SHP77 treated with DMSO at 0.1 percent for 48 hours (cell line): ENCODE measurements at places on chromosomes 6 and 20.
A peak's percentile ranks its signal among the peaks of the same experiment; 100 is the strongest.

DNA sequence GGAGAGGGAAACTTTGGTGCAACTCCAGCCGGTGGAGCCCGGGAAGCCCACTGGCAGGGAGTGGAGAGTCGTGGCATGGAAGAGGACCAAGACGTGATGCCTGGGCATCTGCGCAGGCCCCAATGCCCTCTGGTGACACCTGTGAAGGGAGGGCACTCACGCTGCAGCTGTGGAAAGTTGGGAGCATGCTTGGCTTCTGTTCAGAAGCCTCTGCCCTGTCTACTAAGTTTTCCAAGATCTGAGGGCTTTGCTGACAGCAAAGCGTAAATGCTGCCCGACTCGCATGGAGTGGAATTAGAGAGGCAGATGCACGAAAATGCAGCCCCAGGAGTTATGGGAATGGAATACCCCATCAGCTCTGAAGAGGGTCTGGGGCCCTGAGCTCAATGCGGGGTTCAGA lies 75.7 kb downstream of the SYNDIG1 start:
- no peak for DNase-seq

- DNase-seq: no peak
These were observed 214.7 kb downstream of the TFAP2C start for GRCh38 chr20:56843817-56844216.

DNA sequence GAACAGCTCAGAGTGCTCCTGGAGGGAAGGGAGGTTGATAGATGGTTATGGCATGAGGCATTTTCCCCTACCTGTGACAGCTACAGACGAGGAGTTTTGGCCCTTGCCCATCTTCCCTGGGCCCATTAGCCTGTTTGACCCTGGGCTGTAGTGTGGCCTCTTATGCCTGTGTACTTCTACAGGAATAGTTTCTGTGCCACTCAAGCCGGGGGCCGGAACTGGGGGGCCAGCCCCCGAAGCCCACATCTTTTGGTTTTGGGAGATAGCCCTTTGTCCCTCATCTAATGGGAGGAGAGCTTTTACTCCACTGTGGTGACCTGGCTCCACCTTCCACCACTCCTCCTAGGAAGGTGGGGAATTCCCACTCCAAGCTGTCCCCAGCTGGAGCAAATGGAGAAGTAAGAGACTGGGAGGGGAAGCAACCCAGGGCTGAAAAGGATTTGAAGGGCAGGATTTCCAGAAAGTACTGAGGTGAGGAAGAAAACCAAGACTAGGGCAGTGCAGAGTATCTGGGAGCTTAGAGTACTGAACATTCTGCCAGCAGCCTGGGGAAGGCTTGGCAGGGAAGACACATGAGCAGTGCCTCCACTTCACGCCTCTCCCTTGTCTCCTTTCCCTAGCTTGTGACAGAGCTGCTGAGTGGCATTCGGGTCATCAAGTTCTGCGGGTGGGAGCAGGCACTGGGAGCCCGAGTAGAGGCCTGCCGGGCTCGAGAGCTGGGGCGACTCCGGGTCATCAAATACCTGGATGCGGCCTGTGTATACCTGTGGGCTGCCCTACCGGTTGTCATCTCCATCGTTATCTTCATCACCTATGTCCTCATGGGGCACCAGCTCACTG lies 6.9 kb downstream of the ABCC10 start:
- no peak for DNase-seq

DNA sequence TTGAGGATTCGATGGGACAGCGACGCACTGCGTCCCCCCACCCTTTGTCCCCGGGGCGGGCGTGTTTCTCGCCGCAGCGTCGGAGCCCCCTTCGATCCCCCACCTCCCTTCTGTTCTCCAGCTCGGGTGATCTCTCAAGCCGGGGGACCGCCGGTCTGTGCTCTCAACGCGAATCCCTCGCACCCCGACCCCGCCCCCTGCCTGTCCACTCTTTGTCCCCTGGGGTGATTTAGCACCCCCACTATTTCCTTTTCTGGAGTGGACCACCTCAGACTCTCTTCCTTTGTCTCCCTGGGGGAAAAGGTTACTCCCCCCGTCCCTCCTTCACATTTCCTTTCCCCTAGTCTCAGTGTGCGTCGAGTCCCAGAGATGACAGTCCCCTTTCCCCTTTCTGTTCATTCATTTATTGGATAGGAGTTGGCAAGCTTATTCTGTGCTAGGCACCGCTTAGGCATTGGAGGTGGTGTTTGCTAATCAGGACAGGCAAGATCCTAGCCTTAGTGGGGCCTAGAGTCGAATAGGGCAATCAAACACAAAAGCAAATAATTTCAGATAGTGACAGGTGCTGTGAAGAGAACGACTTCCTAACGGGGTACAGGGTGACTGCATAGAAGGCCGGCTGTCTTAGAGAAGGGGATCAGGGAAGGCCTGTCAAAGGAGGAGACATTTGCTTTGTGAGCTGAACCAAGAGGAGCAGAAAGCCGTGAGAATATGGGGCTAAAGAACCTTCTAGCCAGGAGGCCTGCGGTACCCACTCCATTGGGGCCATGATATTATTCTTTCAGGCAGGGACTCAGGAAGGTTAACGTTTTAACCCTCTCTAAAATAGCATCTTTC lies 741 bp downstream of the PTPN1 start:
- no peak for DNase-seq

DNA sequence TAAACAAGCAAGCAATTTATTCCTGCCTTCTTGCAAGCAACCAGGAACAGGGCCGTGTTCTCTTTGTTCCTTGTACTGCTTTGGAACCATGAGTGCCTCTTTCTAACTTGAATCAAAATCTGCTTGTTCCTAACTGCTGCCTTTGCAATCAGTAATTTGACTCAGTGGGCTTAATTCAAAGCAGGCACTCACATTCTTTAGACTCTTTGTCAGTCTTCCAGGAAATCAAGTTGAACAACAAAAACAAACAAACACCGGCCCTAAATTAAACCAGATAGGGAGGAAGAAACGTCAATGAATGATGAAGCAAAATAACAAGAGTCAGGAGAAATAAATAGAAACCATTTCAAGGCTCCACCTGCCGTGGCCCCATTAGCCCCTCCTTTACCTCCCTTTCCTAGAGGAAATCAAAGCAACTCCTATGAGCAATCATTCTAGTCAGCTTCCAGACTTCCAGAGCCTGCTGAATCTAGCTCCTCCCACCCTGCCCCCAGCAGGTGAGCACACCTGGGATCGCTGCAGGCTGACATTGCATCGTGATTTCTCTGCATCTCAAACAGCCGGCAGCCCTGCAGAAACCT lies 582.2 kb upstream of the FLRT3 start:
- no peak for DNase-seq

GRCh38 chr6:70894001-70894400 lies 62.9 kb downstream of the B3GAT2 start:
- no peak for DNase-seq

GRCh38 chr6:125818772-125819260 lies 28.1 kb downstream of the NCOA7 start:
- no peak for DNase-seq

- DNase-seq: no peak
These were observed 1.6 kb downstream of the SLC24A3 start for GRCh38 chr20:19213946-19214490.

GRCh38 chr6:11917951-11918738 lies 94.0 kb upstream of the HIVEP1 start:
- DNase-seq: no peak

- DNase-seq: no peak
These were observed 3.2 kb upstream of the DYNLRB1 start for GRCh38 chr20:34512955-34513419.

GRCh38 chr20:36826554-36827244 lies 49.2 kb upstream of the TLDC2 start:
- no peak for DNase-seq

DNA sequence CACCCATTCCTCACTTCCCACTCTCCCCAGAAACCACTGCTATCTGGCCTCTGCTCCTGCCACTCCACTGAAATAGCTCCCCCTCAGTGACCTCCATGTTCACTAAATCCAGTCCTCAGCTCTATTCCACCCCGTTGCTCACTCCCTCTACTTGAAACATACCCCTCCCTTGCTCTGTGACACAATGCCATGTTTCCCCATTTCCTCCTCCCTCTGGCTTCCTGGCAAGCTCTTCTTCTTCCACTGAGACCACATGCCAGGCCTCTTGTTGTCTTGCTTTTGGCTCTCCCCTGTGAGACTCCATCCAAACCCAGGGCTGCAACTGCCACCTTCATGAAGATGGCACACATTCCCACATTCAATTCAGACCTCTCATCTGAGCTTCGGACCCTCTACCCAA lies 13.9 kb downstream of the TMEM151B start:
- DNase-seq: no peak

- no peak for DNase-seq
These were observed 344.4 kb downstream of the THBS2 start for GRCh38 chr6:168909288-168909687.

GRCh38 chr20:48107560-48107959 lies 322.3 kb upstream of the SULF2 start:
- no peak for DNase-seq

DNA sequence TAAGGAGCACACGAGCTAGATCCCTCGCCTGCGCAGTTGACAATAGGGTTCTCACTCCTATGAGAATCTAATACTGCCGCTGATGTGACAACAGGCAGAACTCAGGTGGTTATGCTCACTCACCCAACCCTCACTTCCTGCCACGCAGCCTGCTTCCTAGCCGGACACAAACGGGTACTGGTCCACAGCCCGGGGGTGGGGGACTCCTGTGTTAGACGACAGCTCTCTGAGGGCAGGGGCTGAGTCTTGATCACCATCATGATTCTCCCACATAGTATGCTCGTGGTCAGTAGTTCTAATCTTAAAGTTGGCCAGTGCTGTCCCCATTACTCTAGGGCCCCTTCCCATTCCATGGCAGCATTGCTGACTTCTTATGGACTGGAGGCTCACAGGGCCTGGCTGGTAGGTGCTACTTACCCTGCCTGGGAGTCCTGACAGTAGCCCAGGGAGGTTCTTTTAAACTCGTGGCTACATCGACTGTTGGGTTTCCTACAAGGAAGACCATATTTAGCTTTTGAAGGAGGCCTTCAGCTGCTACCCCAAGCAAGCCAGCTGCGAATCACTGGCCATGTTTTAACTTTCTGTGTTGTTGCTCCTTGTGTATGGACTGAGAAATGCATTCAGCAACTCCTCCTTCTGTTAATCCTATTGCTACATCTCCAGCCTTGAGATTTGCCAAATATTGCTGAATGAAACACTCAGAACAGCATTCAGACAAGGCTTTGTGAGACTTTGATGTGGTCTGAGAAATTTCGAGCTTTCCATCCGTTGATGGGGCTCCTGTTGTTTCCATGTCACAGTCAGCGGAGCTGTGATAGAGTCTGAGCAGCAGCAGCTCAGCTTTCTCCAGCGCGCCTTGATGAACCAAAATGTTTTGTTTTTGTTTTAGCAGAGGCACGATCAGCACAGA lies 300.3 kb downstream of the NRN1 start:
- DNase-seq: no peak

DNA sequence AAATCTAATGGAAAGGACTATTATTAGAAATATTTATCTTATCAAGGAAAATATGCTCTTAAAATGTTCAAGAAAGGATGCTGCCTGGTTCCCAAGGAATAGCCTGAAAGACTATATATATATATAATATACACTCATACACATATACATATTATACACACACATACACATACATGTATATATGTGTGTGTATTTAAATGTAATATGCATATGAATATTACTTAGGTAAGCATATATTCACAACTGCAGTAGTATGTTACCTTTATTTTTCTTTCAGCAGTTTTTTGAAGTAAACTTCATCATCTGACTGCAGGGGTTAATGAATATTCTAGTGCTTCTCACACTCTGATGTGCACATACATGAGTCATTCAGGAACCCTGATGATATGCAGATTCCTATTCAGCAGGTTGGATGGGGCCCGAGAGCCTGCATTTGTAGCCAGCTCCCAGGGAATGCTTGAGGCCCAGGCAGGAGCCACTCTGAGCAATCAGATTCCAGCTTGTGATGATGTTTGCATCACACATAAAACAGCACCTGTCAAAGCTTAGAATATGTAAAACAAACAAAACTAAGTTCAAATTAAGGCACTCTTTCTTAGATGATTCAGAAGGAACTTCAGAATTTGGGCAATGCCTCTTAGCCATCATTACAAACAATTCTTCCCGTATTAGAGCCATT lies 16.1 kb downstream of the MYLK4 start:
- no peak for DNase-seq

GRCh38 chr6:5610640-5611039 lies 349.3 kb downstream of the FARS2 start:
- peak; percentile 78 for DNase-seq

DNA sequence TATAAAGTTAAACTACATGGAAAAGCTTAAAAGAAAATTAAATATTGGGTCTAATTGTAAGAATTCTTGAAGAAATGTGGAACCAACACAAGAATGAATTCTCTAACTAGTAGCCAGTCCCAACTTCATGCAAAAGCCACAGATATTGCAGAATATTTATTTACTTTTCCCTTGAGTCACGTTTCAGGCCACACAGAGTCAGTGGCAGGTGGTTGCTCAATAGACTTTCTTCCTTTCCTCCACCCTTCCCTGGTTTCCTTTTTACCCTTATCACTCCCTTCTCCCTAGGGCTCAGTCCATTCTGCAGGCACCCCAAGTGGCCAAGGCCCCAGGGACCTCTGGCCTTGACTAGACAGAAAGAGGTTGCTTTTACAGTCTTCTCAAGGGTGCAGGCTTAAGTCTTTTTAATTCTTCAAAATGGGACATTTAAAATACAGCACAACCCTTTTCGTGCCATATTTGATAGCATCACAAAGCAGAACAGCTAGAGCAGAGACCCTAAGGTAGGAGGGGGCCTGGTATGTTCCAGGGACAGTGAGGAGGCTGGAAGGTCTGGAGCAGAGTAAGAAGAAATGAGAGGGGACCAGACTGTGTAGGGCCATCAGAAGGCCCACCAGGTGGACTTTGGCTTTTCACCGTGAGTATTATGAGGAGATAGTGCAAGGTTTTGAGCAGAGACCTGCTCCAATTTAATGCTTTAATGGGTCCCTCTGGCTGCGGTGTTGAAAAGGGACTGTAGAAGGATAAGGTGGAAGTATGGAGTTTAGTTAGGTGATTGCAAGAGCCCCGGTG lies 65.0 kb downstream of the HDDC2 start:
- DNase-seq: no peak

- no peak for DNase-seq
These were observed 23.1 kb downstream of the CRYBG1 start for GRCh38 chr6:106383573-106383972.

DNA sequence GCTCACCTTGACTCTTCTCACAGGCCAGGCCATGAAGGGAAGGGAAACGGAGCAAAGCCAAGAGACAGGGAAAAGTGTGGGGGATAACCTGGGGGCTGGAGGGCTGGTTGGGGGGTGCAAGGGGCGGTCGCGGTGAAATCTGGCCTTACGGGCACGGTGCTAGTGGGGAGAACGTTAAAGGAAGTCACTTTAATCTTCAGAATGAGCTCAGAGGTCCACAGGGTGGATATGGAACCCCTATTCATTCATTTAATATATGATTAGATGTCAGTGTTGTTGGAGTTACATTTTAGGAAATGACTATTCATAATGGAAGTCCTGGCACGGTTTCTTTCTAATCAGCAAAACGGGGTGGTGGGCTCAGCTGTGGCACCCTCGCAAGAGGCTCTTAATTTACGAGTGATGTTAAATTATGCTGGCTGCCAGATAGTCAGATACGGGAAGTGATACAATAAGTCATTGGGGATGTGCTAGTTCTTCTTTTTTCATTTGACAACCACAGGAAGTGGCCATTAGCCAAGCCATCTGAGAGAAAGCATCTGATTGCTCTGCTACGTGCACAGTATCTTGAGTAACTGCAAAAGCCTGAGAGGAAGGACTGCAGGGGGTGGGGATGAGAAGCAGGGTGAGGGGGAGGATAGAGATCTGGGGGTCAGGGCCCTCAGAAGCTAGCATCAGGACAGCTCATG lies 253.0 kb downstream of the QKI start:
- no peak for DNase-seq
